AG09319 (cell line): ENCODE measurements at places on chromosomes 5 and 9.

- no peak for DNase-seq
These were observed 365.0 kb upstream of the SEMA6A start for GRCh38 chr5:116939641-116940040.

- no peak for DNase-seq
These were observed 51.9 kb downstream of the ASTN2 start for GRCh38 chr9:117363006-117363405.

- DNase-seq: peak; percentile 28
These were observed 286.0 kb upstream of the TUSC1 start for GRCh38 chr9:25964239-25964638.

GRCh38 chr5:117833691-117834090 is 1154.7 kb downstream of the DTWD2 start:
- no peak for DNase-seq

DNA sequence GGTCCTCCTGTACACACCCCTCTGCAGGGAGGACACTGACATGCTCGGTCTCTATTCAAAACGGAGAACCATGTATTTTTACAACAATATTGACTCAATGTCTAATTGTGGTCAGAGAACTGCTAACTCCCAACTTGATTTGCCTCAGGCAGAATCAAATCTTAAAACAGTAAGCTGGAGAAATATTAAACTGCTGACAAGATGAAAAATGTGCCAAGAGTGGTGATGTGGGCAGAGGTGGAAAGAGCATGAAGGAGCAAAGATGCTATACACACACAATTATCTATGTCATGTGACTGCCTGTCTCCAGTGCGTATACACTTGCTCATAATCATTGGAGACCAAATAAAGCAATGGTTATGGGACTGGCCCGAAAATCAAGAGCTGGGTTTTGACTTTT is 556.1 kb upstream of the ZNF608 start:
- no peak for DNase-seq
